Activated naive CD8-positive, alpha-beta T cell treated with anti-CD3 and anti-CD28 coated beads, Interleukin-2, amount 50 U/mL, for 24 hours (primary cell): ENCODE measurements at places on chromosomes 2 and 18.

DNA sequence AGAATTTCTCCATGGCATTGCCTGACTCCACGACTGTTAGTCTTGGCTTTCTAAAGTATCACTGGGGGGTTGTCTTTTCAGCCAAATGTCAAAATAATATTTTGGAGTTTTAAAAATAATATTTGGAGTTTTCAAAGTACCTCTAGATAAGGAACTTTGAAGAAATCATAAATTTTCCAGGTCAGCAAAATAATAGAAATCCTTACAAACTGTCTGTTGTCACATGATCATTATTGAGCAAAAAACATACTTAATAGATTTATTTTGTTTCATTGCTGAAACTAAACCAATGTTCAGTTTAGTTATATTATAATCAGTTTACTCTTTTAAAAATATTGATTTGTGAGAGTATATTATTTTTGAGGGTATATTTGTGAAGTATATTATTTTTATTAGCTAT, 85.7 kb downstream of the APLF start:
- DNase-seq, result no peak

DNA sequence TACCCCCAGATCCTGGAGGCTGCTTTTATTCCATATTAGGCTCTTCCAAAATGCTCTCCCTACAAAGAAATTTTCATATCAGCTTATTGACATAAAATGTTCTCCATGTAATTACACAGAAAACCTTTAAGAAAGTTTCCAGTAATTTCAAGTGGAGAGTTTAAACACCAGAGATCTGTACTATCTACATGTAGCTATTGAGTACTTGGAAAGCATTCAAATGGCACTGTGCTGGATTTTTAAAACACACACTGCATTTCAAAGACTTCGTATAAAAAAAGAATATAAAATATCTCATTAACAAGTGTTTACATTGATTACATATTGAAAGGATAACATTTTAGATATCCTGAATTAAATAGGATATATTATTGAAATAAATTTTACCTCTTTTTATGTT, 182.4 kb upstream of the ZNF521 start:
- DNase-seq, result no peak

DNA sequence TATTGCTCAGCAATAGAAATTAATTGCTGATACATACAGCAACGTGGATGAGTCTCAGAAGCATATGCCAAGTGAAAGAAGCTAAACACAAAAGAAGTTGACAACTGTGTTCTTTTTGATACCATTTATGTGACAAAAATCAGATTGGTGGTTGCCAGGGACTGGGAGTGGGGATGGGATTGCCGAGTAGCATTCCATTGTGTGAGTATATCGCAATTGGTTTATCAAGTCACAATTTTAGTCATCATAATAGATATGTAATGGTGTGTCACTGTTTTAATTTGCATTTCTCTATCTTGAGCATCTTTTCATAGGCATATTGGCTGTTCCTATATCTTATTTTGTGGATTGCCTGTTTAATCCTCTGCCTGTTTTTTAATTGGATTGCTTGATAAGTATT, 20.9 kb downstream of the STRADB start:
- no peak for DNase-seq

DNA sequence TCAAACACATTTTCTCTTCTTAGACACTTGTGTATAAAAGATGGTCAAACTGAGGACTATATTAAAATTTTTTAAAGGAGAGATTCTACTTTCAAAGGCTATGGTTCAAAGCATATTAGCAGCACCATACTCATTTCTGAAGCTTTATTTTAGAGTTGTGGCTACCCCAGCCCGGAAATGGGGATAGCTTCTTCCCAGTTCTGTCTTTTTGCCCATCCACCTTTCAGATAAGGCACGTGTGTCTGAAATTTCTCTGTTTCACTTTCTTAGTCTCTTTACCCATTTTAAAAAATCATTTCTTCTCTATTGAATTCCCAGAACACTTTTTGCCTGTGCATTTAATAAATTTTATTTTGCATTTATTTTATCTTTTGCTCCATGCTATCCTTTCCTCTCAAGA, 431.5 kb downstream of the RNF144A start:
- no peak for DNase-seq

- no peak for DNase-seq
Observed at GRCh38 chr18:48962252-48962993, 11.7 kb upstream of the SMAD7 start.

- DNase-seq, result no peak
Observed at GRCh38 chr18:65846107-65846506, 95.3 kb downstream of the CDH7 start.

- no peak for DNase-seq
Observed at GRCh38 chr2:82641598-82642180, 1817.4 kb downstream of the SUCLG1 start.

DNA sequence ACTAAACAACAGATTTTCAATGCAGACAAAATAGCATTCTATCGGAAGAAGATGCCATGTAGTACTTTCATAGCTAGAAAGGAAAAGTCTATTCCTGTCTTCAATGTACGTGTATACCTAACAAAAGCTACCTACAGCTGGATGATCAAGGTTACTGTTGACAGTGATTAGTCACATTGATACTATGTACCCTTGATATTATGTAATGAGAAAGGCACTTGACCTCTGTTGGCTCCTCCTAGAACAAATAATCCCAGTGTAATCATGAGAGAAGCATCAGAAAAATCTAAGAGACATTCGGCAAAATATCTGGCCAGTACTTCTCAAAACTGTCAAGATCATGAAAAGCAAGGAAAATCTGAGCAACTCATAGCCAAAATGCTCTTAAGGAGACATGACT, 44.4 kb upstream of the LRRTM4 start:
- DNase-seq, result no peak

DNA sequence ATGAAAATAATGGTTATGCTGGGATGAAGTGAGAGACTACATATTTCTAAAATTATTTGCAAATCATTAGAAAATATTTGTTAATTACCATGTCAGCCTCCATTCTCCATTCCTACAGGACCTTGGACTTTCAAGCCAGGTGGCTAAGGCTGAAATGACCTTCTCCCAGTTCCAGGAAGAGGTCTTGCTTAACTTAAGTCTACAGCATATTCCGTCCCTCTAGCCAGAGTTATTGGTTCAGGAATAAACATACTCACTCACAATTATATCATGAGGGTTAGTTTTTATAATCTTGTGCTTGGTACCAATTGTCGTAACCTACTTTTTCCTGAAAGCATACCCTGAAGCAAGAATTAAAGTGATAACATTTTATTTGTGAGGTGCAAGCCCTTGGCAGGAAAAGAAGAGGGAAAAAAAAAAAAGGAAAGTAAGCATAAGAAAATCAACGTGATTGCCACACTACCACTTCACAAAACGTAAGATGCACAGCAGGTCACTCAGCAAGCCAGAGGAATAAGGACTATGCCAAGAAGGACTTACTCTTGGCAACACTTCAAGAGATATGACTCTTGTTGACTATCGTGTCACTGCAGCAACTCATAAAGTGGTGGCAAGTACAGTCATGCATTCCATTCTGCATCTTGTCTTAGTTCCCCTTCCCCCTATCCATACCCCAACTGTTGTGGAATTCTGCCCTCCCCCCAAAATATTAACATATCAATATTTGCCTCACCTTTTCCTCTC, 479.1 kb downstream of the MBD2 start:
- DNase-seq, result no peak

- DNase-seq, result no peak
Observed at GRCh38 chr2:41283079-41283775, 764.6 kb upstream of the PKDCC start.

- DNase-seq, result no peak
Observed at GRCh38 chr2:71240794-71241193, 13.9 kb upstream of the PAIP2B start.

- DNase-seq, result no peak
Observed at GRCh38 chr2:48940606-48941005, 185.1 kb upstream of the LHCGR start.

- DNase-seq, result no peak
Observed at GRCh38 chr18:5759194-5759593, 136.1 kb downstream of the TMEM200C start.

DNA sequence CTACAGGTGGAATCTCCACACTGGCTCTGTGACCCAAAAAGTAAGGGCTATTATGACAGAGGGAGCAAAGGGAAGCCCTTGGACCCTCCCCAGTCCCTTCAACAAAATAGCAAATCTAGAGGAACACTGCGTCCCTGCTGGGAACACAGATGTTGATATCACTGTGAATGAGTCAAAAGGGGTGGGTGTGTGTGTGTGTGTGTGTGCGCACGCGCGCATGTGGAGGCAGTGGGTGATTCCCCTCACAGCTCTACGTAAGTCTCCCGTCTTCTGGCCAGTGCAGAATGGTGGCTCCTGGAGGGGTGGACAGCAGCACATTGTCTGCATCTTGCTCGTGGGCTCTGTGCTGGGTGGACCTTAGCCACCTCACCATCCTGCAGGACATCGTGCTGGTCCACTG, 7.8 kb upstream of the C2orf72 start:
- DNase-seq, result no peak

- peak; percentile 22 for DNase-seq
Observed at GRCh38 chr2:42567806-42568400, 529 bp upstream of the MTA3 start.

- no peak for DNase-seq
Observed at GRCh38 chr2:106020821-106021661, 173.1 kb downstream of the UXS1 start.

DNA sequence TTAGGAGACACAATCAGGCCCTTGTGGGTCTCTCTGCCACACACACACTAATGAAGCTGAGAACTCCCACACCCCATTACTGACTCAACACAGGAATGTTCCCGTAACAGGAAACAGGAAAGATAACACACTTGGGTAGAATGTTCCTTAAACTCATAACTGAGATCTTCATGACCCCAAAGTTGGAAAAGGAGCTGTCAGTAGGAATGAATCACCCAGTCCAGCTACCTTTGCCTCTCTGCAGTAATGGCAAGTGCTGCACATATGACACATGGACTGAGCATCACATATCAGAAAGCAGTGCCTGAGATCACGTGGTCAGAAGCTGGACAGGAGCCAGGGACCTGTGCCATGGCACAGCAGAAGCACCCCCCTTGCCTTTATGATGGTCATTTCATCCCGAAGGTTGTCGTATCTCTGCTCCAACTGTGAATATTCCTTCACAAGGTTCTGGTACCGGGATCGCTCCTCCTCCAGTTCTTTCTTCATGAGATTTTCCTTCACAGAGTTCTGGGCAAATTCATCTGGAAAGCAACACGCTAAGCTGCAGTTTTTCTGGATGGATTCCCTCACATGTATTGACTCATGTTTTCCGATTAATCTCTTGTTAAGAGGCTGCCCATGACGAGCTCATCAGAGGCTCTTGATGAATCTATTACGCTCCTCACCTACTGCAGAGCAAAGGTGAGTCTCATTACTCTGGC, 65.4 kb upstream of the ACAA2 start:
- DNase-seq, result no peak
